ENCODE measurements at places on chromosomes 2 and 18. TPM values are rescaled to one million over a fixed set of nuclear protein-coding genes. Genes with fewer than 3 reads are reported as not detected.

The SKOR2 gene
- total RNA-seq: 0.14 TPM

The HRH4 gene
- total RNA-seq: 0.16 TPM

The MC2R gene
- total RNA-seq: not detected

The GALNT13 gene
- total RNA-seq: not detected

The GCKR gene
- total RNA-seq: not detected

The SP140 gene
- total RNA-seq: 84.2 TPM

The LCT gene
- 0.16 TPM for total RNA-seq

The ZNF397 gene
- 21.3 TPM for total RNA-seq

The SLC5A7 gene
- total RNA-seq: not detected

The ST6GAL2 gene
- total RNA-seq: not detected

The UNC80 gene
- not detected for total RNA-seq

The ECEL1 gene
- total RNA-seq: 0.19 TPM

DNA sequence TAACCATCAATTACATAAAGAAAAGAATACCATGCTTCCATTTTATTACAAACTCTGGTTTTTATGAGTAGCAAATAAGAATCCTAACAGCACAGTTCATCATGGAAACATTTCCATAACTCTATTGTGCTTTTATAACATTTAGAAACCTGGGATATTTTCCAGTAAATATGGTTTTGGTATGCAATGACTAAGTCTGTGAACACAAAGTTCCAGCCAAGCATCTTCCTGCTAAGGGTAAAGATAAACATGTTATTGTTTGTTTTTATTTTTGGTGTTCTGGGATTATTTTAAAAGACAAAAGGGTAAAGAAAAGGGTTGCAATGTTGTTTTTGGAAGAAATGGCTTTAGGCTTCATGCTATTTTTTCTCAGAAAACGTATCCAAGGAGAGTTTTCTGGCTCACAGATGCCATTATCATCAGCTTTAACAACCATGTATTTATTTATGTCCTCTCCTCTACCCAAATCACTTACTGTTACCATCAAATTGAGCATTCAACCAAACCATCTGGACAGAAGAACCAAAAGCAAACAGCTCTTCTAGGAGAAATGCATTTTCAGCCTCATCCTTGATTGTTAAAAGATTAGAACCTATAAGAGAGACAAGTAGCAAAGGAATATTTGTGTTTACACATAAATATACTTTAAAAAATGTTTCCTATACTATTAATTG is 116.0 kb downstream of the PLA2R1 start:
- DNase-seq: no peak

- DNase-seq: no peak
Measured at GRCh38 chr2:167582619-167583018, 664.8 kb downstream of the STK39 start.

DNA sequence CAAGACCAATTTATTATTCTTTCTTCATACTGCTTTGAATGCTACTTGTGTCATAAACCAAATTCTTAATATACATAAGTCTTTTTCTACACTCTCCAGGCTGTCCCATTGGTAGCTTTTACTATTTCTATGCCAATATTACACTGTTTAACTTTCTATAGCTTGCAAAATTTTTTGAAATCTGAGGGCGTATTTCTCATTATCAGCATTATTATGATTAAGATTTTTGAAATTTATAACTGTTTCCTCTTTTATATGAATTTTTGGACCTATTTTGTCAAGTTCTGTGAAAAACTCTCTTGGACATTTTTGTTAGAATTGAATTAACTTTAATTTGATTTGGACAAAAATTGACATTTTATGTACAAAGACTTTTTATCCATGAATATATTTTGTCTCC is 98.6 kb downstream of the GFPT1 start:
- DNase-seq: no peak

DNA sequence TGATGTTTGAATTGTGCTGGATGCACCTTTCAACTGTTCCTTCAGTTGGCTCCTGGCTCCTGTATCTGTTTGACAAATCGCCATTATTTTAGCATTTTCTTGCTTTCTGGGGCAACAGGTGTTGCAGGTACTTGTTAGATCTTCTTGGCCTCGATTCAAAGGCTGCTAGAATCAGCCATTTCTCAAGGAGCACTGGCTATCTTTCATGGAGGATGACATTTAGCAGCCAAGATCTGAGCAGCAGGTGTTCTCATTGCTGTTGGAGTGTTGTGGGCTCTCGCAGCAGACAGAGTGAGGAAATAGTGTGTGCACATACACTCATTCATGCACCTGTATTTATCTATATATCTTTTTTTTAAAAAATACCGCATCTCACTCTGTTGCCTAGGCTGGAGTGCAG is 52.2 kb downstream of the INPP5D start:
- DNase-seq: no peak

- no peak for DNase-seq
Measured at GRCh38 chr2:40243581-40244187, 208.2 kb downstream of the SLC8A1 start.

GRCh38 chr2:117738991-117739839 is 75.3 kb upstream of the DDX18 start:
- no peak for DNase-seq

GRCh38 chr18:35185771-35186170 is 55.1 kb upstream of the ZNF397 start:
- no peak for DNase-seq

GRCh38 chr2:12684471-12684936 is 32.2 kb upstream of the TRIB2 start:
- DNase-seq: no peak

DNA sequence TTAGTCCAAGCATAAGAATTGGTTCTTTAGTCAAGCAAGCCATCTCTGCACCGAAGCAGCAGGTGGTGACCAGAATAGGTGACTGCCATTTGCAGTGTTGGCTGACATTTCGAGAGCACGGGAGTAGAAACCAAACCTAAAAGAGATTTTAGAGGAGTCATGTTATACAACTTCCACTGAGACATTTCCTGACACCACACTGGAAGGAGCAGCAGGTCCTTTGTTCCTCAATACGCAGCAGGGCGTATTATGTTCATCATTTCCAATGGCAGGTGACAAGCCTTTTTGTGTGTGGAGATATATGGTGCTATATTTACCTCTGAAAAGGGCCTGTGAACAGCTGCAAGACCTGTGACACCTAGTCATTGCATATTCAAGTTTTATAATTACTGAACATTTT is 418.8 kb upstream of the NETO1 start:
- DNase-seq: no peak

GRCh38 chr18:39935598-39935997 is 2019.4 kb upstream of the PIK3C3 start:
- DNase-seq: no peak

DNA sequence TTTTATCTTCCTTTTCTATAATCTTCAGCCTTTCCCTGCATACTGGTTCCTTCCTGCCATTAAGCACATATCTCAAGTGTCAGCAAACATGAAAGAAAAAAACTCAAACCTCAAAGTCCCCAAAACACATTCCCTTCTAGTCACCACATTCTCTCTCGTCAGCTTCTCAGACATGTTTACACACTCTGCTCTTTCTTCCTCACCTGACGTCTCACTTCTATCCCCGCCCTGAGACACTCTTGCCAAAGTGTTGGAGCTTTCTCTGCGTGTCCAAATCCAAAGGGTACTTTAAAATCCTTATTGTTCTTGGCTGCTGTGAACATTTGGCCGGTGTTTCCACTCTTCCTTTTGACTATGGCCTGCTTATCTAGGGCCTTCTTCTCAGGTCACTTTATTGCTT is 47.9 kb downstream of the SOX11 start:
- DNase-seq: no peak

DNA sequence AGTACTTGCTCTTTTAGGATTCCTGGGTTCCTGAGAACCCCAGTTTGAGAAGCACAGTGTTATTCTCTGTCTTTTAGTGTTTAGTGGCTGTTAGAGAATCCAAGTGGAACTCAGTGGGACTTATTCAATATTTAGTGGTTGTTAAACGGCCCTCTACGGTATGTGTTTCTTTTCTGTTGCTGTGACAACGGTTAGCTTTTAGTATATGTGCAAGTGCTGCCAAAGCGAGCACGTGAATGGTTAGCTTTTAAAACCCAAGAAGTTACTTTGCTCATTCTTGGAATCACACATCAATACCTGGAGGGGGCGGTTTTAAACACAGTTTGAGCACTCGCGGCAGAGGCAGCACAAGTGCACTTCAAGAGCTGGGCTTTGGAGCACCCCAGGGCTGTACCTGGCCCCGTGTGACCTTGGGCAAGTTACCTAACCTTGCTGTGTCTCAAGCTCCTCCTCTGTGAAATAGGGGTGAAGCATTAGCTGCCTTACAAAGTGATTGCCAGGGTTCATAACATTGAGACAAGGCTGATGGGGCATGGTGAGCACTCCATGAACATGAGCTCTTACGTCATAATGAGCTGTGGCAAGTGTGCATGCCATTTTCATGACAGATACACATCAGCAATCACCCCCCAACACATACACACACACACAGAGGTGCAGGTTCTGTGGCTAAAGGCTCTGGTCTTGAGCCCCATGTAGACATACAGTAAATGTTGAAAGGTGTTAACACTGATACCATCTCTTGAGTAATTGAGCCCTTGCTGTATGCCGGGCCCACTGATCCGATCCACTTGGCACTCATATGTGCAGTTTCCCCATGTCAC is 234.1 kb downstream of the ALPK2 start:
- no peak for DNase-seq

- no peak for DNase-seq
Measured at GRCh38 chr18:67432806-67433205, 83.7 kb downstream of the DSEL start.

- no peak for DNase-seq
Measured at GRCh38 chr2:148721520-148721931, 77.0 kb downstream of the EPC2 start.

DNA sequence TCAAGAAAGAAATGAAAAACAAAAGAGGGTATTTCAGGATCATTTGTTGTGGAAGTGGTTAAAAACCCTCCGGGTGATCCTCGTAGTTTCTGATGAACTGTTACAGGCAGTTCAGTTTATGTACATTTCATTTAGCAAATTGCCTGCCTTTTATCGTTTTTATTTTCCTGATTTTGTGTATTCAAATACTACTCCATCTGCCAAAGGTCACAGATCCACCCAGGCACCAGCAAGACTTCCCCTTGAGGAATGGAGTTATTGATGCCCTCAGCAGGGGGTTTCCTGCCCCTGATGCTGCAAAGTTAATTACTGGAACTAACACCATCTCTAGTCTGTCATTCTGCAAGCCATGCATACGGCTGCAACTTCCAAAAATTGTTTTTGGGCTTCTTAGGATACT is 641.9 kb downstream of the SLC4A3 start:
- DNase-seq: no peak

GRCh38 chr18:42893977-42894376 is 221.5 kb downstream of the RIT2 start:
- no peak for DNase-seq

- no peak for DNase-seq
Measured at GRCh38 chr18:70086085-70086484, 119.4 kb downstream of the RTTN start.

GRCh38 chr2:97988722-97989121 is 7.0 kb downstream of the TMEM131 start:
- no peak for DNase-seq

- DNase-seq: no peak
Measured at GRCh38 chr2:121944072-121944831, 188.8 kb downstream of the TSN start.

GRCh38 chr2:32864334-32865111 is 82.2 kb upstream of the LTBP1 start:
- DNase-seq: no peak

DNA sequence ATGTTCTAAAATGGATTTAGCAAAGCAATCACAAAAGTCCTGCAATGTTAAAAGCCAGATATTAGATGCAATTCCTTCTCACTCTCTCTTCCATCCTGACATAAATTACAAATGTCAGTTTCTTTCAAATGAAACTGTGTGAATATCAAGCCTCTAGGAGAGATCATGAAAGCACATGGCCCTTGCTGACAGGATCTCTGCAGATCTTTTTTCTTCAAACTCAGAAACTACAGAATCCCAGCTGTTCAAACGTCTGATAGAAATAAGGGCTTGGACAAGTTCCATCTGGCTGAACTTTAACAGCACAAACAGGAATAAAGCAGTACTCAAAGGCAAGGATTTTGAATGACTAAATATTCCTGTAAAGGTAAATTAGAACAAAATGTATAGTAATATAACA is 47.6 kb downstream of the PDE1A start:
- DNase-seq: no peak

GRCh38 chr2:178363252-178363651 is 87.7 kb downstream of the PRKRA start:
- no peak for DNase-seq

GRCh38 chr2:24404491-24404921 is 44.2 kb upstream of the ITSN2 start:
- DNase-seq: no peak

DNA sequence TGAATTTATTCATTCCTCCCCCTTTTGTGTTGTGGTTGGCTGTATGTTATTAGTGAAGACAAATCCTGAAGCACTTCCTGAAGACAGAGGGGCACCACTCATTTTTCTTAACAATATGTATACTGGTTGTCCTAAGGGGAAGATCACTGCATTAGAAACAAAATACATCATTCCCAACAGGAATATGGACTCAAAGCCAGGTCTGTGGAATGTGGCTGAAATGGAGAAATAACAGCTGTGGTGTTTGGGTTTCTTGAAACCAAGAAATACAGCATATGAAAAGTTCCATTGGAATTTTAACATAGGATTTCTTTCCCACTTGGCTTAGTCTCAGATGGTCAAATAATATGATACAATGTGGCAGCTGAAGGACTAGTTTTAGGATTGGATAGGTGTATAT is 267.6 kb downstream of the KCNE4 start:
- DNase-seq: no peak

GRCh38 chr2:81648806-81649205 is 1344.3 kb upstream of the LRRTM1 start:
- DNase-seq: no peak

GRCh38 chr2:174760845-174761473 is 3.3 kb downstream of the CHRNA1 start:
- DNase-seq: no peak

- DNase-seq: no peak
Measured at GRCh38 chr2:154587739-154588138, 110.8 kb upstream of the KCNJ3 start.

GRCh38 chr2:197506658-197507057 is 6.5 kb downstream of the HSPE1 start:
- no peak for DNase-seq

GRCh38 chr18:35231052-35231451 is 9.8 kb upstream of the ZNF397 start:
- peak; percentile 87 for DNase-seq

GRCh38 chr2:171383134-171383533 is 50.7 kb downstream of the METTL8 start:
- no peak for DNase-seq
